ENCODE measurements at places on chromosomes 12 and 14.

DNA sequence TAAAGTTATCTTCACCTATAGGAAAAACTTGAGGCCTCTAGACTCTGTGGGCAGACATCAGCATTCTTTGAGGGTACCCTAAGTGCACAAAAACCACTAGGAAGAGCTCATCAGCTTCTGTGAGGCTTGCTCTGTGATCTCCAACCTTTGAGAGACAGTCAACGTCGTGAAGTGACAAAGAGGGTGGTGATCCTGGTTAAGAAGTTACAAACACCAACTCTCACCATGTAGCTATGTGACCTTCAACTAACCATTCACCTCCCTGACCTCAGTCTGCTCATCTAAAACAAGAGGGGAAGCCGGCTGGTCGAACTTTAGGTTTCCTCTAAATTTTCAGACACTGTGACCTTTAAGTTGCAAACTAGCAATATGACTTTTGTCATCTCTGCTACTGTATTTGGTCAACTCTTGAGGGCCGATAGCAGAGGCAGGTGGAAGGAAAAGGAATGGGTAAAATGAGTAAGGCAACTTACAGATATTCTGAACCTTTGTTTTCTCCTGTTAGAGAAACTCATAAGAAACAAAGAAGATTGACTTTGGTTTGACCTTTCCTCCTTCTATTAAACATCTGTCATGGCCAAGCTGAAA lies 103.2 kb upstream of the PARP11 start:
- DNase-seq: no peak

DNA sequence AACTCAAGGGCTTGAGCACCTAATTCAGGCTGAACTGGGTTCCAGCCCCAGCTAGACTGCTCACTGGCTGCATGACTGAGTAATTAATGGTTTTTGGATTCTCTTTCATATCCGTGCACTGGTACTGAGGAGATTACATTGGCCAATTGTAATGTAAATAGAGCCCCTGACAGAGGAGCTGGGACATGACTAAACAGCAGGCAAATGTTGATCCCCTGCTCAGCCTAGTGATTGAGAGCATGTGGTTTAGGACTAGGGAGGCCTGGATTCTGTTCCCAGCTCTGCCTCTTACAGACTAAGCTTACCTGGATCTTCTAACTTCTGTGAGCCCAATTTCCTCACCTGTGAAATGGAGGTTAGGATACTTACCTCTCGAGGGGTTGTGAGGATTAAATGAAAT lies 204.3 kb downstream of the ESR2 start:
- no peak for DNase-seq

- no peak for DNase-seq
These were observed 43.3 kb upstream of the CSRP2 start for GRCh38 chr12:76921891-76922664.

DNA sequence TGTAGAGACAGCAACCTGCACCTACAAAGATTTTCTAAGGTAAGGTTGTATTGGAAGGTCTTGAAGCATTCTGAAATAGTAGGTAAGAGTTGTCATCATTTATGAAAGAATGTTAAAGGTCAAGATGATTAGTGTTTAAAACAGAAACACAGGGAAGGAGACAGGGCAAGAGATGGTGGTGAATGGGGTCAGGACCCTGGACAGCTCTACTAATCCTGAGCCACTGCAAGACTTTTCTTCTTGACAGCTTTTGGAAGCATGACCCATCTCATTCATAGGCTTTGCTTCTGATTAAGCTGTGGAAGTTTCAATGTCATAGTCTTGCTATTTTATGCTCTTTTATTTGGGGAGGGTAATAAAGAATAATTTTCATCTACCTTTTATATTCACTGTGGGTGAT lies 75.5 kb upstream of the CAND1 start:
- no peak for DNase-seq

GRCh38 chr14:106174206-106174605 lies 647.8 kb downstream of the TMEM121 start:
- no peak for DNase-seq

DNA sequence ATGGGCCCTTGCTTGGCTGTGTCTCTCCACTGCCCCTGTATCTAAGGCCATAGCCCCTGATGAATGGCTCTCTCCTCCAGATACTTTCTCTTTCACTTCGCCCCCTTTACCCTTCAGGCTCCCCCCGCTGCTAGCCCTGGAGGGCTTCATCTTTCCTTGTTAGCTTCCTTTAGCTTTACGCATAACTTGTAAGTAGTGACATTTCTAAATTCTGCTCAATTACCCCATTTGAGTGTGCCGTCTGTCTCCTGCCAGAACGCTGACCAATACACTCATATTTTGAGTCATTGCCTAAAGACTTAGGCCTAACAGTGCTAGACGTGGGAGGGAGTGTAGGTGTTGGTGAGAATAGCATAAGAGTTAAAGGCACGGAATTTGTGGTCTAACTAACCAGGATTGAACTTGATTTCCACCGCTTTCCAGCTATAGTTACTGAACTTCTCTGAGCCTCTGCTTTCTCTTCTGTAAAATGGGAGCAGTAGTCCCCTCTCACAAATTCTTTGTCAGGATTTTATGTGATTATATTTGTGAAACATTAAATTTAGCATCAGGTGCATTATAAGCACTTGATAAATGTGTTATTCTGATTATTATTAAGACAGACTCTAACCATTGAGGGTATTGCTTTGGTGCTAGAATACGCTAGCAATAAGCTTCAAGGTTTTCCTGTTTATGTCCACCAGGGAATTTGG lies 129.3 kb downstream of the ZFP36L1 start:
- DNase-seq: no peak

All from NCI-H1105 (cell line).